Naive thymus-derived CD8-positive, alpha-beta T cell (primary cell): ENCODE measurements at places on chromosomes 4 and X.

GRCh38 chr4:2927016-2927695 is 36.0 kb downstream of the NOP14 start:
- H3K4me3 ChIP-seq, result no peak overlapping the region
- H3K4me1 ChIP-seq, result peaks cover 24% of the 10 kb centered on the region
- no peaks in the 10 kb centered on the region for H3K36me3 ChIP-seq
- H3K27me3 ChIP-seq, result no peaks in the 10 kb centered on the region

GRCh38 chr4:33054161-33054560 is 2334.0 kb downstream of the PCDH7 start:
- no peak for DNase-seq
- H3K36me3 ChIP-seq, result no peaks in the 10 kb centered on the region
- no peak overlapping the region for H3K27ac ChIP-seq

- no peak overlapping the region for H3K4me3 ChIP-seq
- peaks cover under 1% of the 10 kb centered on the region for H3K4me1 ChIP-seq
- H3K27me3 ChIP-seq, result no peaks in the 10 kb centered on the region
- DNase-seq, result no peak
- no peaks in the 10 kb centered on the region for H3K36me3 ChIP-seq
Measured at GRCh38 chr4:69799337-69799736, 38.9 kb upstream of the SULT1B1 start.

- no peak for DNase-seq
- H3K27ac ChIP-seq, result no peak overlapping the region
- peaks cover 46% of the 10 kb centered on the region for H3K27me3 ChIP-seq
- no peaks in the 10 kb centered on the region for H3K36me3 ChIP-seq
- peak overlapping the region; percentile 0 for H3K4me3 ChIP-seq
Measured at GRCh38 chr4:74100531-74100930, 1.5 kb upstream of the CXCL2 start.

- H3K36me3 ChIP-seq, result peaks cover 67% of the 10 kb centered on the region
- no peak overlapping the region for H3K27ac ChIP-seq
- H3K27me3 ChIP-seq, result no peaks in the 10 kb centered on the region
- peaks cover 5% of the 10 kb centered on the region for H3K4me1 ChIP-seq
- H3K4me3 ChIP-seq, result no peak overlapping the region
Measured at GRCh38 chrX:123685232-123685631, 47.6 kb downstream of the THOC2 start.

- H3K4me1 ChIP-seq, result no peaks in the 10 kb centered on the region
- peak overlapping the region; percentile 96 for H3K27ac ChIP-seq
- H3K4me3 ChIP-seq, result peak overlapping the region; percentile 96
- no peaks in the 10 kb centered on the region for H3K36me3 ChIP-seq
- H3K27me3 ChIP-seq, result no peaks in the 10 kb centered on the region
Measured at GRCh38 chrX:149939655-149939904, 1.3 kb upstream of the EOLA2 start.

- H3K4me3 ChIP-seq, result no peak overlapping the region
- DNase-seq, result no peak
- no peak overlapping the region for H3K27ac ChIP-seq
- H3K4me1 ChIP-seq, result no peaks in the 10 kb centered on the region
- no peaks in the 10 kb centered on the region for H3K27me3 ChIP-seq
Measured at GRCh38 chrX:38898261-38898660, 97.0 kb downstream of the MID1IP1 start.

- H3K27ac ChIP-seq, result no peak overlapping the region
- peaks cover 2% of the 10 kb centered on the region for H3K36me3 ChIP-seq
- no peaks in the 10 kb centered on the region for H3K4me1 ChIP-seq
- no peak overlapping the region for H3K4me3 ChIP-seq
Measured at GRCh38 chr4:77110730-77111129, 34.9 kb upstream of the CCNI start.

DNA sequence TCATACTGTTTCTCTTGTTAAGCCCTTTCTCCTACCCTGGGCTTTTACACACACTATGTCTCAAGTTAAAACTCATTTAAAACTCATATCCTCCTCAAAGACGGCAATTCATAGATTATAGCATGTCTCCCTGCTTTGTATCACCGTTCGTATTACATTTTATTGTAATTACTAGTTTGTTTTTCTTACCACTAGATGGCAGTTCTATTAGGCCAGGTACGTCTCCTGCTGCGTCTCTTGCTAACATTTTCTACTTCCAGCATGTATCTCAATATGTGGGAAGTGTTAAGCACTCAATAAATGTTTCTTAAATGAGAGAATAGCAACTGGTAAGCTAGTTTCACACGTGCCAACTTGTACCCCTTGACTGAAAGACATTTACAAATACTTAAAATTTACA is 450.3 kb upstream of the PCDH7 start:
- no peaks in the 10 kb centered on the region for H3K27me3 ChIP-seq
- H3K4me1 ChIP-seq, result no peaks in the 10 kb centered on the region
- H3K27ac ChIP-seq, result no peak overlapping the region
- no peaks in the 10 kb centered on the region for H3K36me3 ChIP-seq
- H3K4me3 ChIP-seq, result no peak overlapping the region

GRCh38 chr4:123449362-123449761 is 52.8 kb downstream of the SPRY1 start:
- H3K4me3 ChIP-seq, result no peak overlapping the region
- no peaks in the 10 kb centered on the region for H3K36me3 ChIP-seq
- peaks cover 7% of the 10 kb centered on the region for H3K4me1 ChIP-seq
- DNase-seq, result no peak
- H3K27me3 ChIP-seq, result no peaks in the 10 kb centered on the region

DNA sequence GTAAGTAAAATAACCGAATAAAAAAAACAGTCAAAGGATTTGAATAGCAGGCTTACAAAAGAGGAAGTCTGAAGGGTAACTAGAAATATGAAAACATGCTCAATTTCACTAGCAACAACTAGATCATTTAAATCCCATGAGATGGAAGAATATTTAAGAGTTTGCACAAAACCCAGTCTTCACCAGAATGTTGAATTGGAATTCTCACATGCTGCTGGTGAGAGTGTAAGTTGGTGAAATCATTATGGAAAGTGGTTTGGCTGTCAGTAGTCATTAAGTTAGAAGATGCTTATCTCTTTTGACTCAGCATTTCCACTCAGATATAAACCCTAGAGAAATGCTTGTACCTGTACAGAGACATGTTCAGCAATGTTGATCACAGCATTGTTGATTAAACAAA is 110.1 kb downstream of the PGRMC2 start:
- H3K27ac ChIP-seq, result no peak overlapping the region
- H3K4me3 ChIP-seq, result no peak overlapping the region
- no peaks in the 10 kb centered on the region for H3K27me3 ChIP-seq
- H3K36me3 ChIP-seq, result peaks cover 7% of the 10 kb centered on the region

DNA sequence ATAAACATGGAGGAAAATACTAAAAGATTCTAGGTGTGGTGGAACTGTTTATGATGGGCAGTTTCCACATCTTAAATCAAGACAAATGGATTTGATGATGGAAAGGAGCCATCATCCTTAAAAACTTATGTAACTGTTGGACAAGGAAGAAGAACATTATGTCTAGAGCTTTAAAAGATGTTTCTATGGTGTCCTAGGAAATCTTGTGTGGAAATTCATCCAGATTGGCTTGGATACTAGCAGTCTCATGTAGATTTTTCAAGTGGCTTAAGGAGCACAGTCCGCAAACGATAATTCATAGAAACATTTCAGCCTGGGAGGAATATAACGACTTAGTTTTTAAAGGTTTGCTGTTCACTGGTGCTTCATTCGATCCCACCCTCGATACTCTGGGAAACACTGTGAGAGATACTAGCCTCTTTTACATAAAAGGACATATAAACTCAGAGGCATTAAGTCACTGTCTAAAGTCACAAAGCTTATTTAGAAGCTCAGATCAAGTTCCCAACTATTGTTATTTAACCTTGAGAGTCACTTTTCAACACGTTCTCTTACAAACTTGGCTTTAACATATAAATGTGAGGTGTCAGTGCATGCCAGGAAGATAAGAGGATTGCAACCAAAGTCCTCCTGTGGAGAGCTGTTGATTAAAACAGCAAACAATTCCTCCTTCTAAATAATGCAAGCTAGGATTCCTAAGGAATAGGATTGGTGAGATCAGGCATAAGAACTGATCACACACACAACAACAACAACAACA is 135.7 kb upstream of the SCML1 start:
- no peaks in the 10 kb centered on the region for H3K4me1 ChIP-seq
- no peaks in the 10 kb centered on the region for H3K36me3 ChIP-seq
- DNase-seq, result no peak
- H3K27ac ChIP-seq, result no peak overlapping the region
- H3K27me3 ChIP-seq, result peaks cover 10% of the 10 kb centered on the region

DNA sequence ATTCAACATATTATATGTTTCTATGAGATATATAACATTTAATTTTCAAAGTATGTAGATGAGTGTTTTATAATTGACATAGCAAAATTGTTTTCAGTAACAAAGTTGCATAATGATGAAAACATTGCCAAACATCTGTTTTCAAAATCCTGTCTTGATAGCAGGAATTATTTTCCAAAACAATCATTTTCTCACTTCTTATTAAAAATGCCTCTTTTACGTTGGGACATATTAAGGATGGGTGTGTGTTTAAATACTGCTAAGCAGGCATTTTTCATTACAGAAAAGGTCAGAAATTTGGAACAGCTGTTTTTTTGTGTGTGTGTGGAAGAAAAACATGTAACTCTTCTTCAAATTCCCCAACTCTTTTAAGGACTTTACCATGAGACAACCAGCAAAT is 452.0 kb downstream of the SPRY1 start:
- no peaks in the 10 kb centered on the region for H3K36me3 ChIP-seq
- no peak for DNase-seq
- no peak overlapping the region for H3K27ac ChIP-seq
- H3K4me3 ChIP-seq, result no peak overlapping the region
- no peaks in the 10 kb centered on the region for H3K27me3 ChIP-seq

- no peak overlapping the region for H3K4me3 ChIP-seq
- H3K27me3 ChIP-seq, result peaks cover 3% of the 10 kb centered on the region
- no peaks in the 10 kb centered on the region for H3K4me1 ChIP-seq
- no peak overlapping the region for H3K27ac ChIP-seq
- H3K36me3 ChIP-seq, result no peaks in the 10 kb centered on the region
Measured at GRCh38 chr4:113145519-113146291, 96.3 kb downstream of the ANK2 start.

DNA sequence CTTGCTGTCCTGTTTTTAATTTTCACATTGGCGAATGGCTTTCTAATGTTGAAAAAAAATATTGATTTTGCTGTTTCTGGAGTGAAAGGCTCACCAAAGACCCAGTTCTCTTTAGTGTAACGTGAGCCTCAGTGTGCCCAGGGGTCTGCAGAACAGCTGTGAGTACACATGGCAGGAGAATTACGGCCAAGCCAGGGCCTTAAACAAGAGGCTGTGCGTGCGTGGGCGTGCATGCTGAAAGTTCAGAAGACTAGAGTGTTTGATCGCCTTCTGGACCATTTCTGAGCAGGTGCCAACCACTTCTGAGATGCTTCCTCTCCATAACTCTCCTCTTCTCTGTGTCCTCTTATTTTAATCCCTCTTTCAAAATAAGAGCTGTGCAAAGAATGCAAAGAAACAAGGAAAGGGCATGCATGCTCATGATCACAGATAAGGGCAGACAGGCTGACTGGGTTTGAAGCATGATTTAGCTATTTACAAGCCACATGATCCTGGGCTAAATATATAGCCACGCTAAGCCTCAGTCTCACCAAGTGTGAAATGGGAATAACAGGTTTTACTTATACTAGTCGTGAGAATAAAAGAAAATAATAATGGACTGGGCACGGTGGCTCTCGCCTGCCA is 9.9 kb downstream of the PHEX start:
- H3K36me3 ChIP-seq, result no peaks in the 10 kb centered on the region
- DNase-seq, result no peak
- H3K4me1 ChIP-seq, result peaks cover 2% of the 10 kb centered on the region
- H3K27ac ChIP-seq, result no peak overlapping the region
